ENCODE measurements at places on chromosomes 7 and 10.

- no peak for DNase-seq
Observed at GRCh38 chr7:156778201-156778600, 114.8 kb downstream of the LMBR1 start.

DNA sequence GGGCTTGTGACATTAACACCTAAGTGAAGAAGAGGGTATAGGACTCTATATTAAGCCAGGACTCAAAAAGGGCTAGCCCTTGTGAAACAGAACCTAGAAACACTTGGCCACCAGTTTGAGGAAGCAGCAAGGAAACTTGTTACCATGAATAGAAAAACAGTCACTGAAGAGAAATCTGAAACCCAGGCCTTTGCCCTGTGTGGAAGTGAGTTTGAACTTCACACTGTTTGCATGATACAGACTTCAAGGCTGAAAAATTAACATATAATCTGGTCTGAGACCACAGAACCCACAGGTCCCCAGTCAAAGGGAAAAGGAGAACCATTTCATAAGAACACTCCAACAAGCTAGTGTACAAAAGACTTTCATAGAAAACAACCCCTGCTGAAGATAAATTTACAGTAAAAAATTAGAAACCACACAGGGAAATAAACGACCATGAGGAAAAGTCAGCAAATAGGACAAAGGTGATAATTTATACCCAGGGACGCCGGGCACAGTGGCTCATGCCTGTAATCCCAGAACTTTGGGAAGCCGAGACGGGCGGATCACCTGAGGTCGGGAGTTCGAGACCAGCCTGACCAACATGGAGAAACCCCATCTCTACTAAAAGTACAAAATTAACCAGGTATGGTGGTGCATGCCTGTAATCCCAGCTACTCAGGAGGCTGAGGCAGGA is 76.1 kb downstream of the SKIDA1 start:
- no peak for DNase-seq

DNA sequence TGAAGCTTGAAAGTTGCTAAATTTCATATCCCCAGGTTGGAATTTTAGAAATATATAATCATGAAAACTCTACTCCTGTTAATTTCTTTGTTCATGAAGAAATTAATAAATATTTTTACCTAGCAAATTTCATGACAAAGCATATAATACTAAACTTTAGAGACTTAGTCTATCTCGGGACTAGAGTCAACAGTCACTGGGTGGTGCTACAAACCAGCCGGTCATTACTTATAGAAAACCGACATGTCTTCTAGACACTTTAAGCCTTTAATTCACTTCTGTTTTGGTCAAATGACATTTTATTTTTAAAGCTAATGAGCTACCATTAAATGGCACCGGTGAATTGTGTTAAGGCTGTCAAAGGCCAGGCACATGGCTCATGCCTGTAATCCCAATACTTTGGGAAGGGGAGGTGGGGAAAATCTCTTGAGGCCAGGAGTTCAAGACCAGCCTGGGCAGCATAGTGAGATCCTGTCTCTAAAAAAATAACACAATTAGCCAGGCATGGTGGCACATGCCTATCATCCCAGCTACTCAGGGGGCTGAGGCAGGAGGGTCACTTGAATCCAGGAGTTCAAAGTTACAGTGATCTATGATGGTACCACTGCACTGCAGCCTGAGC is 270.1 kb downstream of the CACNA2D1 start:
- DNase-seq = no peak

DNA sequence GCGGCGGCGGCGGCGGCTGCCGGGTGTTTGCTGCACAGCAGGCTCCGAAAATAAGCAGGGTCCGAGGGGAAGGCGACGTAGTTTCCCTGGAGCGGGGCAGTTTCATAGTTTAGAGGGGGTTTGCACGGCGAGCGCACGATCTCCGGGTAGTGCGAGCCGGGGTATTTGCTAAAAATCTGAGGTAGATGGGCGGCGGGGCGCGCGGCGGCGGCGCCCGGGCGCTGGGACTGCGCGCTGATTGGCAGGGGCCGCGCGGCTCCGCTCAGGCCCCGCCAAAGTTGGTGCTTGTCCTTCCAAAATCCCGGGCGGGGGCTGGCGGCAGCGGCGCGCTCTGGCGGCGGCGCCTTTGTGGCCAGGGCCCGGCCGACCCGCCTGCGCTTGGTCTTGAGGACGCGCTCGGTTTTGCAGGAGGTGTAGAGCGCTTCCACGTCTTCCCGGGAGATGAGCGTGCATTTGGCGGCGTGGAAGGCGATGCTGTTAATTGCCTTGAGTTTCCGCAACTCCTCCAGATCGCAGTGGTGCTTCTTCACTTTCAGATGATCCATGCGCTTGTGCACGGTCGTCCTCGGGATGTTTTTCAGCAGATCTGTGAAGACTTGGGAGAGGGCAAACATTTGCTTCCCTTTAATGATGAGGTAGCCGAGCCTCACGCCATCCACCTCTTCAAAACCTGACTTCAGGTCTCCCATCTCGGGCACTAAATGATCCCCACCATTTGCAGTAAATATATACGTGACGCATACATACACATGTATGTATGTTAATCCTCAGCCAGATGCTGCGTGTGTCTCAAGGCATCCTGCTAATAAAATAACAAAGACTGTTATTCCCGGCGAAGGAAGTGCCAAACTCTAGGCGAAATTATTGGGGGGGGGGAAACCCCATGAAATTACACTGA is 8.1 kb downstream of the SKIDA1 start:
- no peak for DNase-seq

DNA sequence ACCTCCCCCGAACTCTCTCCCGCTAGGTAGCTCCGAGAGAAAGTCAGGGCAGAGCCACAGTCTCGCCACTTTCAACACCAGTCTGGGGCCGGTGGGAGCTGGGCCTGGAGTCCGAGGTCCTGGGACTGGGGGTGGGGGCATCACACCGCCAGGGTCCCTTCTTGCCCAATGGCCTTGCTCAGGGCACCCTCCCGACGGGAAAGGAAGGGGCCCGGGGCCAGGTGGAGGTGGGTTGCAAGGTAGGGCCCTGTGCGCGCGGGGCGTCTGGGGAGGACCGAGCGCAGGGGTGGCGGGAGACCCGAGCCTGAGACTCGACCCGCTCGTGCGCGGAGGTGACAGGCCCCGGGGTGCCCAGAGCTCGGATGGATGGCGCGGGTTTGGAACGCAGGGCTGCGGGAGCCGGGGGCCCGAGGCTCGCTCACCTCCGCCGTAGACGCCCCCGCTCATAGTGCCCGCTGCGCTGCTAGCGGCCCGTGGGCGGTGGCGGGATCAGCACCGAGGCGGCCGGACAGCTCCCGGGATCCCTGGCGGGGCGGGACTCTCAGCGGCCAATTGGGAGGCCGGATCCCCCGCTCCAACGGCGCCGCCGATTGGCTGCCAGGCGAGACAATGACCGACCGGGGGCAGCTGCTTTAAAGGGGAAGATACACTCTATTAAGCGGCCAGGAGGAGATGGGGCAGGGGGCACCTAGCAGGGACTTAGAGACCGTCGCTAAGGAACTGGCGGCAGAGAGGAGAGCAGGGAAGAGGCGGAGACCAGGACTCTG is at the start of gene ACTL6B:
ACTL6B (minus strand) TSS at position 541 of the 767 bp plus-strand sequence; CDS start at position 447, 94 bp downstream.
- no peak for DNase-seq

DNA sequence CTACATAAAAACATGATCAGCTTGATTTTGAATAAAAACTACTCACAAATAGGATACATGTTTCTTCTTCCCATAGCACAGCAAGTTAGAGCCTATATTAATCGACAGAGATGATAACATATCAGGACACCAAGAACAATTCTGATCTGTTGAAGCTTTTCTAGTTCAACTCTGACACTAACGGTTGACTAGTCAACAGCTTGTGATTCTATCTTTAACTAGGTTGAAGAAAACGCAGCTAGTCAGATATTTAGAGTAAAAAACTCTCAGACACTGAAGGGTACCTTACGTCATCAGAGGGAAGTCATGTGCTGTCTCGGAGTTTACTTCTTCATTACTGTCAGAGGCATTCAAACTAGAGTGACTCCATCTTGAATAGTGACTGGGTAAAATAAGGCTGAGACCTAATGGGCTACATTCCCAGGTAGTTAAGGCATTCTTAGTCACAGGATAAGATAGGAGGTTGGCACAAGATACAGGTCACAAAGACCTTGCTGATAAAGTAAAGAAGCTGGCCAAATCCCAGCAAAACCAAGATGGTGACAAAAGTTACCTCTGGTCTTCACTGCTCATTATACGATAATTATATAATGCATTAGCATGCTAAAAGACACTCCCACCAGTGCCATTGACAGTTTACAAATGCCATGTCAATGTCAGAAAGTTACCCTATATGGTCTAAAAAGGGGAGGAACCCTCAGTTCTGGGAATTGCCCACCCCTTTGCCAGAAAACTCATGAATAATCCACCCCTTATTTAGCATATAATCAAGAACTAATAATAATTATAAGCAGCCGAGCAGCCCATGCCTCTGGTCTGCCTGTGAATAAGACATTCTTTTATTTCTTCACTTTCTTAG is 21.3 kb downstream of the CCDC71L start:
- DNase-seq = no peak

- DNase-seq = no peak
Observed at GRCh38 chr10:103042129-103042528, 124.0 kb downstream of the CNNM2 start.

DNA sequence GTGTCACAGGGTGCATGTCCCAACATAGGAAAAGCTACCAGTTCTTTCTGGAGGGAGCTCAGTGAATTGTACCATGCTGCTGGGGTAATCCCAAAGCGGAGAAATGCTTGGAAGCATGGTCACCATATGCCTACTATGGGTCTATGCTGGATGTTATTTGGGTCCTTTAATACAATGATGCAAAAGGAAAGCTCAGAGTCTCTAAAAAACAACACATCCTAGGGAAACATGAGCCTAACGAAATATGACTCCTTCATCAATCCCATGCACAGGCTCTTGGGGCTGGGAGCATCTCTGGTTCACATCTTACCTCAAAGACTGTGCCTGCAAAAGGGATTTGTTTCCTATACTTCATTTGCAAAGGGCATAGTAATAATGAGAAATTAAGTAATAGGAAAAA is 65.2 kb downstream of the CUBN start:
- DNase-seq = no peak

GRCh38 chr10:121152033-121152432 is 300.9 kb downstream of the WDR11 start:
- DNase-seq = no peak

DNA sequence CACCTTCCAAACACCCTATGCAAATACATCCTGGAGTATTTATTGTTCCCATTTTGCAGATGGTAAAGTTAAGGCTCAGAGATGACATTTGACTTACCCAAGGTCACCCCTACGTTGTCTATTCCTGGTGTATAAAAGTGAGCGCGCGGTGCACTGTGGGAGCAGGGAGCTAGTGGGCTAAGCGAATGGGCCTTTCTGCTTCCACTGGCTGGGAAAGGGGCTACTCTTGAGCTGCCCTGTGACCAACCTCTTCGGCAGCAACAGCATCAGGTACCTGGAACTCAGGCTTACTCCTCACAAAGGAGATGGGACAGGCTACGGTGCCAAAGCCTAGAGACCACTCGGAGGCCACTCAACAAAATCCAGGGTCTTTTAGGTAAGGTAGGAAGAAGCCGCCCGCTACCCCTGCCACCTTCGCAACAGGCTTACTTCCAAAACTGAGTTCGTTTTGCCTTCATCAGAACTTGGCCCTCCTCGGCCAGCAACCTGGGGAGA is 2.4 kb downstream of the PTF1A start:
- no peak for DNase-seq

- no peak for DNase-seq
Observed at GRCh38 chr10:95758351-95759025, 2.5 kb downstream of the ENTPD1 start.

- DNase-seq = no peak
Observed at GRCh38 chr7:24825931-24826661, 68.8 kb upstream of the GSDME start.

GRCh38 chr7:66255534-66256100 is 50.5 kb downstream of the TPST1 start:
- no peak for DNase-seq

- no peak for DNase-seq
Observed at GRCh38 chr7:47244692-47245091, 337.2 kb downstream of the TNS3 start.

- DNase-seq = no peak
Observed at GRCh38 chr10:78578929-78579328, 489.8 kb upstream of the ZMIZ1 start.

DNA sequence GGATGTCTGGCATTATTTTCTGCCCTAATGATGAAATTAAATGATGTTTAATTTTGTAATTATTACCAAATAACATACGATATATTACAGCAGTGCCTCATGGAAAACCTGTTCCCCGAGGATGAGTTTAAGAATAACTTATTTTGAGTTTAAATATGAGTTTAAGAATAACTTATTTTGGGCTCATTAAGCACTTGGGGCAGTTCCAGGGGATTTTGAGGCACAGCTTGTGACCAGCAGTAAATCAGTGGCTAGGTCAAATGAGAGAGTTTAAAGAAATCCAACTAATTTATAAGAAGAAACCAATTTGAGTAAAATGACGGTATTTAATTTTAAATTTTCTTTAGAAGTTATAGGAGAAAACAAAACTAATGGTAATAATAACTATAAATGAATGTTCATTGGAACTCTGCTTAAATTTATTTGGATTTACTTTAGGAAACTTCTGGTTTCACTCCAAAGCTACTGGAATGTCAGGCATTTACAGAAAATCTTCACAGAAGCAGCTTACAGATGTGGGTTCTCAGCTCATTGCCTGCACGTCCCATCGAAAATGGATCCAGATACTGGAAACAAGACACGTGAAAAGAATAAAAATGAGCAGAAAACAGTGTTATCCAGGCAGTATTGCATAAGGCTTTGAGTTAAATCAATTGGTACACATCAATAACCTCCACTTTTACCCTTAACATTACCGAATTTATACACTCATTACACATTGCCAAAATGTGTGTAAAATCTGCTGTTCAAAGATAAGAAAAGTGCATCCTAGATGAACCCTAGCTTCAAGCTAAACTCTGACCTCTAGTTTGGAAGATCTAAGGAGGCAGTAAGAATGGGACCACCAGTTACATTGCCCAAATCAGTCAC is 784.5 kb upstream of the IGFBP3 start:
- DNase-seq = no peak

- no peak for DNase-seq
Observed at GRCh38 chr10:133158756-133159610, 1.0 kb upstream of the KNDC1 start.

- DNase-seq = no peak
Observed at GRCh38 chr7:69218576-69218975, 379.7 kb upstream of the AUTS2 start.

GRCh38 chr7:43300121-43300520 is 187.7 kb downstream of the HECW1 start:
- no peak for DNase-seq

GRCh38 chr10:72981882-72982529 is 27.4 kb upstream of the PLA2G12B start:
- no peak for DNase-seq

DNA sequence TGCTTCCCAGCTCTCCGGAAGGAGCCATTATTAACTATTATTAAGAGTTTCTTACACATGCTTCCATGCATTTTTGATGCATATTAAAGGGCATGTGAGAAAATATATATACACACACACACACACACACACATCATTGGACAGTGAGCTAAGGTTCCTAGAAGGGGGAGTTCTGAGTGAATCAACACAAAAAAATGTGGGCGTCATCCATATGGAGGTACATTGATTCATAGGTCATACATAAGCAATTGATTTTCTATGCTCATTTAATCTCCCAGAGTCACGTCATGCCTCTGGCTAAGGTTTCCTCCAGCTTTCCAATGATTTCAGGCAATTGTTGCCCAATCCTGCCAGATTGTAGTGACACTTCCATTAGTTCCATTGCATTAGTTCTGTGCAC is 269.4 kb downstream of the DNAJB9 start:
- no peak for DNase-seq

- no peak for DNase-seq
Observed at GRCh38 chr7:135386776-135387175, 123.1 kb downstream of the CNOT4 start.
